Coronary artery (tissue), 2 donors: ENCODE measurements at places on chromosomes 5 and 9.

DNA sequence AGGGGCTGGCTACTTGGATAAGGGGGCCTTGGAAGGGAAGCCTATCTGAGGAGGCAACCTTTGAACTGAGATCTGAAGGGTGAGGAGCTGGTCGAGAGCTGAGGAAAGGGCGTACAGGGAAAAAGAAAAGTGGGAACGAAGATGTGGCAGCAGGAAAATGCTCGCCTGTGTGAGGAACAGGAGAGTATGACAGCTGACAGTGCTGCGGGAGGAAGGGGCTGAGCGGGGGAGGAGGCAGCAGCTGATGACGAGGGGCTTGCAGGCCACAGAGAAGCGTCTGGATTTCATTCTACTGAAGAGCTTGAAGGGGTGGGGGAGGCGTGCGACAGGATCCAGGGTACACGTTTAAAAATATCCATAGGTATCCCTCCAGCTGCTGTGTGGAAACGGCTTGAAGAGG is 28.9 kb downstream of the SH3PXD2B start:
- DNase-seq: peak; percentile 62

GRCh38 chr5:75667586-75667985 is 49.7 kb downstream of the POC5 start:
- DNase-seq: no peak

GRCh38 chr9:84974855-84975254 is 305.3 kb downstream of the NTRK2 start:
- DNase-seq: no peak

GRCh38 chr5:16486711-16487111 is 21.1 kb upstream of the ZNF622 start:
- DNase-seq: no peak

GRCh38 chr5:73743161-73743560 is 117.2 kb downstream of the ARHGEF28 start:
- DNase-seq: no peak

DNA sequence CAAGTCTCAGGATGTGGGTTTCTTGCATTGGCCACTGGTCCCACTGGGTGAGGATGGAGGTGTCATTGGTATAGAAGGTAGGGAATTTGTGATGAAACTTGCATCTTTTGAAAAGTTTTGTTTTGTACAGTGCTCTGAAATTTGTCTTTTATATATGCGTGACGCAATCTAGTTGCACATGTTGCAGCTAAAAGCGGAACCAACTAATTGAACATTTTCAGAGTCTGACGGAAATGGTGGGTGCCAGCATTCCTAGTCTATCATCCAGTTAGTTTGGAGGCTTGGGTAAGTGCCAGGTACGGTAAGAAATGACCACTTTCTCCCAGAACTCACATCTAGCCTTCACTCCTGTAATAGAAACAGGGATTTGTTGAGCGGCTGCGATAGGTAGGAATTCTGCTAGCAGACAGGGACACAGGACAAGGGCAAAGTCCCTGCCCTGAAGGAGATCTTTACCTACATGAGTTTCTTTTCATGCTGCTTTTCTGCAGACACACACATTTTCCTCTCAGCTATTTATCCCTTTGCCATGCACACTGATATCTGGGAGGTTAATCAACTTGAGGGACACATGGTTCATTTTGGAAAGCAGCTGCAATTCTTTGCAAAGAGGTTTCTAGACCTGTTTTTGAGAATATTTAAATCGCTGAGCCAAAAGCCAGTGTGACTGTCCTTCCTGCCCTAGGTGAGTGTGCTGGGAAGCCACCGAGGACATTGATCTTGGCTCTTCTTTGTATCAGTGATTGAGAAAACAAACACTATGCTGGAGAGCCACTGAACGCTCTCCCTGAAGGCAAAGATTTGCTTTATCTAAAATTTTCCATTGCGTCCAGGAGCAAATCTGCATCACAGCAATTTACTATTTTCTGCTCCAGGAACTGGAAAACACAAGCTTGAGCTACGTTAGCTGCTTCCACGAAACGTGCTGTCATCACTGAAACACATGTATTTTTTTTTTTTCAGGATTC is 89.7 kb downstream of the DAP start:
- no peak for DNase-seq

GRCh38 chr9:130186839-130187522 is 14.8 kb downstream of the NCS1 start:
- peak; percentile 88 for DNase-seq

DNA sequence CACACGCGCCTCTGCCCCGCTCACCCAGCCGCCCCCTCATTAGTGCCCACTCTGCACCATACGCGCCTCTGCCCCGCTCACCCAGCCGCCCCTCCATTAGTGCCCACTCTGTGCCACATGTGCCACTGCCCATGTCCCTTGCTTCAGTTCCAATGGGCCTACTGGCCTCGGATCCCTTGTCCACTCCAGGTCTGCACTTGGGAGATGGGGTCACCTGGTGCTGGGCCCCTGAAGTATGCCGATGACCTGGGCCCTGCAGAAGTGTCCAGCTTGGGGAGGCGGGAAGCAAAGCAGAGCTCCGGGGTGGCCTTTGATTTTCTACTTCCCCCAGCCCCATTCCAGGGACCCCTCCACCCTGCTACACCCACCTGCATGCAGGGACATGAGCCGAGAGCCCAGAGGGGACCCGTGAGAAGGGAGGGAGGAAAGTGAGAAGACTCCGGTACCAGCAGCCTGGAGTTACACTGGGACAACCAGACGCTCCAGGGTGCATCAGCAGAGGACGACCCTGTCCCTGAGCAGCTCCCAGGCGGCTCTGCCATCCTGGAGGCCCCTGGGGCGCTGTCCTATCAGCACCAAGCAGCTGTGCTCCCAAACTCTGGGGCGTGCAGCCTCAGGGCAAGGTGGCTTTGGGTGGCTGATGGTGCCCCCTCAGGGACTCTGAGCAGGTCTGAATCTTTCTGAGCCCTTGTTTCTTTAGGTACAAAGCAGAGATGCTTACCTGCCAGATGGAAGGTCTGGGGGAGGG is 140.8 kb downstream of the RXRA start:
- DNase-seq: no peak

DNA sequence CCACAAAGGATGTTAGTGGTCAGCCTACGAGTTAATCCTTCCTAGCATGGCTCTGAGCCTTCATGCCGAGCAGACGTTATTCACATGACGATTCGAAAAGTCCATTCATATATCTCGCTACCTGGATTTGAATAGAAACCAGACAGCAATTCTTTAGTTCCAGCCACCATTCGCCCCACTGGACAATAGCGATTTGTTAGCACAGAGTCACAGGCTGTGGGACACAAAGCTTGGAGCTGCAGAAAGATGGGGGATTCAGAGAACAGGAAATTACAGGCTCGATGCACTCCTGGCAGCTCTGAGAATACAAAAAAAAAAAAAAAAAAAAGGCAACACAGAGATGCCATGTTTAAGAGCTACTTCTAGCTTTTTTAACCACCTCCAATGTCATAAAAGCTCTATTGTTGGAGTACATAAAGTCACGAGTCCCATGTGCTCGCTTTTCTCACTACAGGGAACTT is 110.7 kb downstream of the NR6A1 start:
- DNase-seq: no peak

DNA sequence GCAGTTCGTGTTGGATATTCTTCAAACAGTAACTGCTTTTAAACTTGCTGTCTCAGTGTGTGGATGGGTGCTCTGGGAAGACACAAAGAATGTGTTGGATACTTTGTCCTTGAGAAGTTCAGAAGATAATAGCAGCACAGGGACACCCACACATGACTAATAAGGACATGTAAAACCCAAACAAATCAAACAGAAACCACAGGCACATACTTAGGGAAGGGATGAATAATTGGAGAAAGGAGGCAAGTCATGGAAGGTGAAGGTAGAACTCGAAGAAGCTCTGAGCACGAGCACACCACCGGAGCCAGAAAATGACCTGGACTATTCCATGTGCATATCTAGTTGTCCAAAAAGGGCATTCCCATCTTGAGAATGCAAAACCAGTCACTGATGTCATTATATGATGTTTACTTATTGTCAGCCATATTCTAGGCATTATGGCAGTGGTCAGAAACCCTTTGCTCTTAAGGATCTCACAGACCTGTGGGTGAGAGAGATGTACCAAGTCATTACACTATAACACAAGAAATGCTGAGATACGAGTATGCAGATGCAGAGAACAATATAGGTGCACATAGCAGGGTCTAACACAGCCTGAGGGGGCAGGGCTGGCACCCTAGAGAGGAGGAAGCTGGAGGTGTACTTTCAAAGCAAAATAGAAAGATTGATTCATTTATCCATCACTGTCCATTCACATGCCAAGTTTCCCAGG is 152.9 kb downstream of the PIK3R1 start:
- no peak for DNase-seq

- DNase-seq: peak; percentile 43
Measured at GRCh38 chr9:92620845-92621244, 49.1 kb downstream of the IPPK start.

DNA sequence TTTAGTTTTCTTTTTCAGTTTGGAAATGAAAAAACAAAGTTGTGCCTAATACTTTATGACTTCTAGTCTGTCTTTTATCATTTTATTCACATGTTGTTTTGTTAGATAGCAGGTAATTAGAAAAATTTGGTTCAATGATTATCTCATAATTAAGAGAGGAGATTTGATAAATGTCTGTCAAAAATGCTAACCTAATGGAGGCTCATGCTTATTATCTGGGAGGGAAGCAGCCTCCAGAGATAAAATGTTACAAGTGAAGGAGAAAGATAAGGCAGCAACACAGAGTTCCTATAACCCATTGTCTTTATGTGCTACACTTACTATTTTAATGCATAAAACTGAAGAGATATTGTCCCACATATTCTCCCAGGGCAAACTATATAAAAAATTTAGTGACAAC is 53.5 kb downstream of the SLC27A6 start:
- no peak for DNase-seq

DNA sequence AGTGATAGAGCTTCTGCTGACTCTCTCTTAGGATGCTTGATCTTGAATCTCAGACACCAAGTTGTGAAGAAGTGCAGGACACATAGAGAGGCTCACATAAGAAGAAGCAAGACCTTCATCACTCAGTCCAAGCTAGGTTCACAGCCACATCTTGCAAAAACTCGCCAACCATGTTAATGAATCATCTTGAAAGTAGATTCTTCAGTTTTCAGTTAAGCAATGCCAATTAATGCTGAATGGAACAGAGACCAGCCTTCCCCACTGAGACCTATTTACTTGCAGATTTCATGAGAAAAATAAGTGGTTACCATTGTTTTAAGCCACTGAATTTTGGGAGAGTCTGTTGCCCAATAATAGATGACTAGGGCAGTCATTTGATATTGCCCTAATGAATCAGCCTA is 217.7 kb upstream of the EDIL3 start:
- DNase-seq: no peak

- DNase-seq: no peak
Measured at GRCh38 chr9:114957558-114957957, 27.2 kb upstream of the TNFSF8 start.

DNA sequence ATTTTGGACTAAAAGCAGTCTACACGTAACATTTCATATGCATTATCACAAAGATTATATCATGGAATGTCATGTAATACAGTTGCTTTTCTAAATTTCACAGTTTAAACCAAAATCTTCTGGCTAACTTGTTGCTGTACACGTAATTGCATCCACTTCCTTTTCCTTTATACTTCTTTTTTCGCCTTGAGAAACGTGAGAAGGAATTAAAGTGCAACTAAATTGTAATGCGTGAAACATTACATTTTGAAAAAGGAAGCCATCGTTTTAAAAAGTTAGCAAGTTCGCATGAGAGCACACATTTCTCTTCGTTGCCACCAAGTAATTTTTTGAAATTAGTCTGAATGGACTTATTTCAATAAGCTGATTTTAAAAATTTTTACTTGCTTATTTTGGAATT is 80.0 kb downstream of the MEGF10 start:
- DNase-seq: no peak

DNA sequence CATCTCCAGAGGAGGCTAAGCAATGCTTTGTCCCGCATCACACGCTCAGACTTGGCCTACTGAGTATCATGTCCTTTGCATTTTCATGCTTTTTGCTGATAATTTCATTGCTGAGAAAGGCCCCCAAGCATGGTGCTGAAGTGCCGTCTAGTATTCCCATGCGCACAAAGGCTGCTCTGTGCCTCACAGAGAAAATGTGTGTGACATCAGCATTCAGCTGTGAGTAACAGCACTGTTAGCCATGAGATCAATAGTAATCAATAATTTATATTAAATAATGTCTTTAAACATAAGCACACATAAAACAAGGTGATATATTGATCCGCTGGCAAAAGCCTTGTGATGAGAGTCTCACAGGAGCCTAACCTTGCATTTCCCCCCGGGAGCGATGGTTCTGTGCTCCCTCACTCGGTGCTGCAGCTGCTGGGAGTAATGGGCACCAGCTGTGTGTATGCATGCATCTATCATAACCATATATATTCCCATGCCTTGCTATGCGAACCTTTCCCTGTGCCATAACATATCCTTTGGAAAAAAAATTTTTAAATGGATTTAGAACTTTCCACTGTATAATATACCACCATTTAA is 50.4 kb upstream of the RNF130 start:
- DNase-seq: peak; percentile 8

GRCh38 chr5:91225848-91226686 is 157.1 kb downstream of the ARRDC3 start:
- no peak for DNase-seq

DNA sequence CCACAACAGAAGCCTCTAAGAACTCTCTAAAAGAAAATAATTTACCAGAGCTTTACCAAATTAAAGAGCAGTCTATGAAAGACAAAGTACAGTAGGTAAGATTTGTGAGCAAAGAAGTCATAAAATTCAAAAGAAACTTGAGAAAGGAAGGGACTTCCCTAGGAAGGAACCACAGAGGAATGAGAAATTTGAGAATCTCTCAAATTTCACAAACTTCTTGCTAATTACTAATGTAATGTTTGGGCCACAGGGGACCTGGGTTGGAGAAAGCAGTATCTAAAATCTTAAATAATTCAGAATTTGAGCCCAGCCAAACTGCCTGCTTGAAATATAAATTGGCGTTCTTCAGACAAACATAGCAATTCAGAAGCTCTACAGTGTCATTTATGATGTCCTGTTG is 225.0 kb upstream of the PRR16 start:
- no peak for DNase-seq

DNA sequence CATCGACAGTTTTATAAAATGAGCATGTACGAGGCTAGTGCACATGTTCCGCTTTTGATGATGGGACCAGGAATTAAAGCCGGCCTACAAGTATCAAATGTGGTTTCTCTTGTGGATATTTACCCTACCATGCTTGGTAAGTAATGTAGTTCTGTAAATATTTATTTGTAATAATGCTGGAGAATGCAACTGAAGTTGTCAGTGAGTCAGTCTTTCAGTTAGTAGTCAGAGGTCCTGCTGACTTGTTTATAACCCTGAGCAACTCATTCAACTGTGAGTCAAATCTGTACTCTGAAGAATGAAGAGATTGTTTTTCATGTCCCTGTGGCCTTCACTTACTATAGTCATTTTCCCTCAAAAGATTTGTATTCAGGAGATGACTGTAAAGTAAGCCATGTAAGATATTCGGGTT is 28.4 kb upstream of the GPR150 start:
- DNase-seq: no peak

GRCh38 chr9:79686381-79687130 is 114.8 kb downstream of the TLE4 start:
- DNase-seq: peak; percentile 76

DNA sequence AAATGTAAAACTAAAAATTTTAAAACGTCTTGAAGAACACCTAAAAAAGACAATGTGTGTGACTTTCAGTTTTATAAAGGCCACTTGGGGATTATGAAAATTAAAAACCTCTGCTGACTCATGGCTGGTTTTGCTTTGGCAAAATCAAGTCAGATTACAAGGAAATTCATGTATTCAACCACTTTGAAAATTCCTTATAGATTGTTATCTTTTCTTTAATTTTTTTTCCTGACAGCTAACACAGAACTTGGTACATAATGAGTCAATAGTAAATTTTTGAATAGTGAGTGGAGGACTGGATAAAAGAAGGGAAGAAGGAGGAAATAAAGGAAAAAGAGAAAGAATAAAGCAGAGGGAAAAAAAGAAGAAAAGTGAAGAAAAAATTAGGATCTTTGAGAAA is 1774.7 kb upstream of the ACO1 start:
- no peak for DNase-seq
